Activated CD4-positive, alpha-beta T cell treated with anti-CD3 and anti-CD28 coated beads for 24 hours (primary cell): ENCODE measurements at places on chromosomes 2 and 18.

- DNase-seq = no peak
Observed at GRCh38 chr2:81396417-81397019, 1092.0 kb upstream of the LRRTM1 start.

GRCh38 chr18:32446780-32447179 lies 23.9 kb downstream of the GAREM1 start:
- DNase-seq = no peak

DNA sequence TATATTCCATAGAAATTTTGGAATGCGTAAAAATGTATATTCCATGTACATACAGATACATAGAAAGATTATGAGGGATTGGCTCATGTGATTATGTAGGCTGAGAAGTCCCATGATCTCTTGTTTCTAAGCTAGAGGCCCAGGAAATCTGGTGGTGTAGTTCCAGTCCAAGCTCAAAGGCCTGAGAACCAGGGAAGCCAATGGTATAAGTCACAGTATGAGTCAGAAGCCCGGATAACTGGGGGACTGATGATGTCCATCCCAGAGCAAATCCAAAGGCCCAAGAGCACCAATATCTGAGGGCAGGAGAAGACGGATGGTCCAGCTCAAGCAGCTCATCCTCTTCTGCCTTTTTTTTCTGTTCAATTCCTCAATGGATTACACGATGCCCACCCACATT lies 385.0 kb upstream of the KLHL29 start:
- no peak for DNase-seq

- DNase-seq = no peak
Observed at GRCh38 chr2:111178730-111179405, 58.2 kb downstream of the BCL2L11 start.

GRCh38 chr2:3125001-3125760 lies 252.4 kb downstream of the EIPR1 start:
- no peak for DNase-seq

DNA sequence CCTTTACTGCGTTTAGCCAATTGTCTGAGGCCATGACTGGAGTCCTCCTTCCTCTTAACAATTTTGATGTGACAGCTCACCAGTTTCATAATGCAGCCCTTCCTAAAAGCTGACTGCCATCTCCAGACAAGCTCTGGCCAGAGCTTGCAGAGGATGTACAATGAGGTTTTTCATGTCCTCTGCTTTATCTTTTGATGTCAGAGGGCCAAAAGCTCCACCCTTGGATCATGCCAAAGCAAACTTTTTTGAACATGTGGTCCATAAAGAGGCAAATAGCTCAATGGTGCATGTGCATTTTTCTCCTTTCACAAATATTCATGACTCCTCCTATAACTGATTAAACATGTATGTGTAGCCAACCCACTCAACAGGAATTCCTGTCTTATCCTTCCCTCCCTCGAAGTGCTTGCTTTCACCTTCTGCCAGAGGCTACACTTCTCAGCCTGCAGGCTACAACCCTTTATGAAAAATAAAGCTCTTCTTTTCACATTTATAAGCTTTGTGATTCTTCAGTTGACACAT lies 266.2 kb downstream of the FBXO15 start:
- DNase-seq = no peak

DNA sequence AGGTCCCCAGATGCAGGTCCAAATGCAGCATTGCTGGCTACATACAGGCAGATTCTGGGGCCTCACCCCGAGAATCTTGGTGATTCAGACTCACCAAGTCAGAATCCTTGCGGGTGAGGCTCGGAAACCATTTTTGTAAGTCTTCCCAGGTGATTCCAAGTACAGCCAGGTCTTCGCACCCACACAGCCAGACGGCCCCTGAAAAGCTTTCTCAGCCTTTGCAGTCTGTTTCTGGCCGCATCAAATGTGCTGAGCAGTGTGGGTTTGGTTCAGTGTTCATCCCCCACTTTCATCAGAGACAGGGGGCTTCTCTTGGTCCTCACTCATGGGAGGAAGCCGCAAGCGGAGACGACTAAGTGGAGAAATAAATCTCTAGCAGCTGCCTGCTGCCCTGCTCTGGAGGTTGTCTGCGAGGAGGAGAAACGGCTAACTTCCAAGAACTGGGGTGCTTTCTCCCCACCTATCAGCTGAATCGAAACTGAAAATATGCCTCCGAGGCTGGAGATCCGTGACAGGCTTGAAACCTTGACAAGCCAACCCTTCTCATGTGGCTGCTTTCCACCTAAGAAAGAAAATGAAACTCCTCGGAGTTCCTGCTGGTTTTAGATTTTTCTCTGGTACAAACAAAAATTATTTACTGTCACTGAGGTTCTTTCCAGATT lies 8.9 kb upstream of the TMEM185B start:
- DNase-seq = peak; percentile 53

- DNase-seq = no peak
Observed at GRCh38 chr18:80023173-80023572, 11.1 kb upstream of the RBFA start.

DNA sequence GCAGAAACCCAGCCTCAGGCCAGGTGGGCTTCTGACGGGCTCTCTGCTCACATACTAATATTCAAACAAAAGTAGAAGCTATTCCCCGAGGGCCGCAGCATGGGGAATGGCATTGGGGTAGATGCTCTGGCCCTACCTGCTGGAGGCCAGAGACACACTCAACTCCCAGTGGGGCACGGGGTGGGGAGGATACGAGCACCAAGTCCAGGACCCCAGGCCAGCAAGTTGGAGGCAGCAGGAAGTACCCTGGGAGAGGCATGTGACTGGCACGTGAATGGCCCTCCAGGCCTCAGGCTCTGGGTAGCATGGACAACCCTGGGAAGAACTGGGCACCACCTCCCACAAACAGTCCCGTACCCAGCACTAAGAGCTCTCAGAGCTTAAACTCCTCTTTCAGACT lies 3.8 kb downstream of the DNMT3A start:
- no peak for DNase-seq

GRCh38 chr2:170454471-170455372 lies 260.4 kb upstream of the SP5 start:
- DNase-seq = no peak

DNA sequence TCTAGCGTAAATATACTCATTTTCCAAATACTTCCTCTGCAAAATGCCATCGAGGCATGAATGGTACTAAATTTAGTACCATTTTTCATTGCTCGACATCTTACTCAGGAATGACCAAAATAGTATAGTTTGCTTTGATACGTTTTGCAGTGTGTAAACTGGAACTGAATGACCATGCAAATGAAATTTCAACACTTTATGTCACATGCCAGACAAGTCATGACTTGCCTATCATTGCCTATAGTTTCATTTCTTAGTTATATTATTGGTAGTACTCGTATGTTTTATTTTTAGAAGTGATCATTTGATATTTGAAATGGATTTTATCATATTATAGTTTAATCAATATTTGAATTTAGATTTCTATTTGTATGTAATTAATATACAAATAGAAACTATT lies 9.1 kb downstream of the MSTN start:
- no peak for DNase-seq

- no peak for DNase-seq
Observed at GRCh38 chr18:23890589-23890988, 124.0 kb upstream of the TTC39C start.

- DNase-seq = no peak
Observed at GRCh38 chr2:240981280-240981679, 17.1 kb upstream of the SNED1 start.

DNA sequence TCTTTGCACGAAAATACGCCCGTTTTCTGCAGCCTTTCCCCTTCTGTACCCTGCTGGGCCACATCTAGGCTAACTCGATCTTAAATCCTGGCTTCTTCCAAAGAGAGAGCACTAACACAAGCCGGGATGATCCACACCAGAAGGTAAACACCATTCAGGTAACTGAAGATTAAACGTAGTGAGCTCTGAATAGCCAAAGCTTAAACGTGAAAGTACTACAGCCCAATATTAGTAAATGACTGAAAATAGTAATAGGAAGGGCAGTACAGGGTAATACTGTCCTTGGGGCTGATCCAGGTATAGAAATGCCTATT lies 422 bp upstream of the MRPL53 start:
- no peak for DNase-seq
